ENCODE measurements at places on chromosomes 16 and 17.

DNA sequence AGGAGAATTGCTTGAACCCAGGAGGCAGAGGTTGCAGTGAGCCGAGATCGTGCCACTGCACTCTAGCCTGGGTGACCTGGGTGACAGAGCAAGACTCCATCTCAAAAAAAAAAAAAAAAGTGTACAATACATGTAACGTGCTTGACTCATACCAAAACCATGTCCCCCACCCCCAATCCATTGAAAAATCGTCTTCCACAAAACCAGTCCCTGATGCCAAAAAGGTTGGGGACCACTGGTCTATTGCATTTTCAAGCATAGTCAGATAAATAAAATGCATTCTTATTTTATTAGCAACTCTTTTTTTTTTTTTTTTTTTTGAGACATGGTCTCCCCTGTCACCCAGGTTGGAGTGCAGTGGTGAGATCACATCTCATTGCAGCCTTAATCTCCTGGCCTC is 52.1 kb downstream of the COPRS start:
- DNase-seq = no peak

GRCh38 chr16:87735270-87736007 is 30.3 kb downstream of the KLHDC4 start:
- no peak for DNase-seq

DNA sequence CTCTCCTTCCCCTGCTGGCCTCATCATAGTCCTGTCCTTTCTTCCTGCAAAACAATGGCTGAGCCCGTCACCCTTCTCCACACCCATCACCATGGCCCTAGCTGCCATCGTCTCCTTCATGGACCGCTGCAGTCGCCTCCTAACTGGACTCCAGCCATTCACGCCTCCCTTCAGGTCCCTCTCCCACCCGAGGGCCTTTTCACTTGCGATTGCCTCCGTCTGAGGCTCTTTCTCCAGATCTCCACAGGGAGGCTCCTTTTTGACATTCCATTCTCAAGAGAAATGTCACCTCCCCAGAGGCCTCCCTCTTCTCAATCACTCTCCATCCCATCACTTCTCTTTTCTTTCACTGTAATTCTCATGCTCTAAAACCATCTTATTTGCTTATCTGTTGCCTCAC is 23.5 kb downstream of the GSG1L start:
- DNase-seq = no peak

DNA sequence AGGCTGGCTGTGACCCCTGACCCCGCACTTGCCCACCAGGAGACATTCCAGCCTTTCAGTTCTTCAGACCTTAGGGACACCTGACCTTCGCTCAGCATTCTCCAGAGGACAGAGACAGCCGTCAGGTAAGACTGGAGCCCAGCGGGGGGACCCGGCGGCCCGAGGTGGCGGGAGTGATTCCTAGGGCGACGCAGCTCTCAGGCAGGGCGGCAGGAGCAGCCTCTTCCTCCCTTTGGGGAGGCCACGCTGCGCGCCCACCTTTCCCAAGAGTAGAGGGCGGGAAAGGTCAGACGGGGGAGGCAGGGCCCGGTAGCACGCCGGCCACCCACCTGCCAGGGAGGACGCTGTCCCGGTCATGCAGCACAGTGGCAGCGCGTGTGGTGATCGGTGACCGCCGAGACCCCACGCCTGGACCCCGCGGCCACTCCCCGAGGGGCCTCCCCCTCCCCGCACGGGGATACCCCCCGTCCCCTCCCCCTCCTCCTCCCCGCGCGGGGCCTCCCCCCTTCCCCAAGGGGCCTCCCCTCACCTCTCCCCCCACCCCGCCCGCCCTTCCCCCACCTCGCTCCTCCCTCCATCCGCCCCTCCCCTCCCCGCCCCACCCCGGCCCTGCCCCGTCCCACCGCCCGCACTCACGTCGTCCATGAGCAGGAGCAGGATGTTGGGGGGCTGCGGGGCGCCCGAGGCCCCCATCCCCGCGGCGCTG is 472 bp downstream of the GALNS start:
- no peak for DNase-seq

DNA sequence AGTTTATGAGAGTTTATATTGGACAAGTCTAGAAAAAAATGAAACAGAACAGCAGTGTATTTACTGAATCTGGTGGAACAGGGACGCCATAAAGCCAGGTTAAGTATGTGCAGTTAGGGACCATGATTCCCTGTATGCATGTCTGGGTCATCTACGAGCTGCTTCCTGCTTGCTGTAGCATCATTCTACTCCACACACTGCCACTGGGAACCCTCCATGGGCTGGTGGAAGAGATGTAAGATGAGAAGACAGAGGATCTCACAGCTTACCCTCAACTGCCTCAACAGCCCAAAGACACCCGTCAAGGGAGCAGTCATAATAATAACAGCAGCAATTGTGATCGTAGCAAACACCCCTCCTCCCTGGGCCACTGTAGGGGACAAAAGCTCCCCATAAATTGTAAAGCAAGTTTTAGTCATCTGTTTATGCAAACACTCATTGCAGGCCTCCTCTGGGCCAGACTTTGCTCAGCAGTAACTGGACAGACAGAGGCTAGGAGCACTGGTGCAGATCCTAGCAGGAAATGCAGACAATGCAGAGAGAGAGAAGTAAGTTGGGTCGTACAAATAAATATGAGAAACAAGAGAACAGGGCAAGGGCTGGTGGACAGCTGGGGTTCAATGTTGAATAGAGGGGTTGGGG is 188.0 kb downstream of the SOX9 start:
- DNase-seq = no peak

Measured in MV-4-11 (cell line).